ENCODE measurements at places on chromosomes 4 and X.

GRCh38 chrX:427812-428725, 41.4 kb upstream of the PPP2R3B start:
- no peak for DNase-seq

DNA sequence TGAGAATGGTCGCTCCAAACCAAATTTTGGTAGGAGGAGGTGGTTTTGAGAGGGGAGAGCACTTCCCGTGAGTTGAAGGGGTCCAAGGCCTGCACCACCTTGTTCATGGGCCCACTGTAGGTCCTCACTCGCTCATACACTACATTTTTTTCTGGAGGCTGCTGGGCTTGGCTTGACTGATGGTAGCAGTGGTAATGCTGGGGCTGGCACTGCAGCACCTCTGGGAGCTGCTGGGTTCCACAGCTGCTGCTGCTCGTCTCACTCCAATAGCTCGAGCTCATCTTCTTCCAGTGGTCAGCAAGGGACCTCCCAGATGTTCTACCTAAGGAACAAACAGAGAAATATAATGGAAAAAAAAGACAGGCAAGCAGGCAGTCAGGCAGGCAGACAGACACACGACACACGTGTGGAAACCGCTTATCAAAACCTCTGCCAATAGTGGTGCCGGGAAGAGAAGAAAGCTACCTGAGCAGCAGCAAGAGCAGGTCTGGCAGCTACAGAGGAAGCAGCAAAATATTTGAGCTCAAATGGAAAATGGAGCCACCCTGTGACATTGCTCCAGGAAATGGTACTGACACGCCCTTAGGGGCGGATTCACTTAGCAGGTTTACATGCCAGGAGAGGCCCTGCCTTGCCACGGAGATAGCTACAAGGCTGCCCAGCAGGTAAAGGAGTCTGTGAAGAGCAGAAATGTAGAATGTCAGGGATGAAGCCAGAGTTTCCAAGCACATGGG, at the start of gene POF1B:
Gene POF1B (minus strand): TSS at position 492 of the 734 bp plus-strand sequence. CDS start 211 bp downstream, at position 281.
- DNase-seq, result no peak

DNA sequence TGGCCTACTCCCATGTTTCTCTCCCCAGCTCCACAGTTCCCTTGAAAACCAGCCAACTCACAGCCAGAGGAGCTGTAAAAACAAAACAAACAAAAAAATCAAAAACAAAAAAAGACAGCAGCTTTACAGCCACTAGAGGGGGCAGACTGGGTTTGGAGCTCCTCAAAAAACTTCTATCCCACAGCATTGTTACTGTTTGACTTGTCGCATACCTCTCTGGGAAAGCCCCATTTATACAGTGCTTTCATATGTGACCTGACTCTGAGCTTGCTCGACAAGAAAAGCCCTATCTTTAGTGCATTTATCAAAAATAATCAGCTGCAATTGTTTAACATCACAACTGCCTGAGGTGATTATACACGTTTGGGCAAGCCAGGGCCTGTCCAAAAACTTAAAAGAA, 21.6 kb downstream of the TSPAN6 start:
- no peak for DNase-seq

DNA sequence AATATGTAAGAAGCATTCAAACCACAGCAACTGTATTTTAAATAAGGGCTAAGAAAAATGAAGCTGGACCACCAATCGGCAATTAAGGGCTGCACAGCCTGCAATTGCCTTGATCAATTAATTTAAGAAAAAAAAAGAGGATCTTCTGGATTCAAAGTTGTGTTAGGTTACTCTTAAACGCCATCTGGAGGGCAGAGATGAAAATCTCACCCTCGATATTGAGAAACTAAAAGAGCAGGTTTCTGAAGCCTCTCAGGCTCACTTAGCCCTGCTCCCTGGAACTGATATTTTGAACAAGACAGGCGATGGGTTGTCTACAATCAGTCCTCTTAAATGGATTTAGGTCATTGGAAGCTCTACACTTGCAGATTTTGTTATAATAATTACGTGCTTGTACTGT, 579.4 kb downstream of the GRXCR1 start:
- no peak for DNase-seq

DNA sequence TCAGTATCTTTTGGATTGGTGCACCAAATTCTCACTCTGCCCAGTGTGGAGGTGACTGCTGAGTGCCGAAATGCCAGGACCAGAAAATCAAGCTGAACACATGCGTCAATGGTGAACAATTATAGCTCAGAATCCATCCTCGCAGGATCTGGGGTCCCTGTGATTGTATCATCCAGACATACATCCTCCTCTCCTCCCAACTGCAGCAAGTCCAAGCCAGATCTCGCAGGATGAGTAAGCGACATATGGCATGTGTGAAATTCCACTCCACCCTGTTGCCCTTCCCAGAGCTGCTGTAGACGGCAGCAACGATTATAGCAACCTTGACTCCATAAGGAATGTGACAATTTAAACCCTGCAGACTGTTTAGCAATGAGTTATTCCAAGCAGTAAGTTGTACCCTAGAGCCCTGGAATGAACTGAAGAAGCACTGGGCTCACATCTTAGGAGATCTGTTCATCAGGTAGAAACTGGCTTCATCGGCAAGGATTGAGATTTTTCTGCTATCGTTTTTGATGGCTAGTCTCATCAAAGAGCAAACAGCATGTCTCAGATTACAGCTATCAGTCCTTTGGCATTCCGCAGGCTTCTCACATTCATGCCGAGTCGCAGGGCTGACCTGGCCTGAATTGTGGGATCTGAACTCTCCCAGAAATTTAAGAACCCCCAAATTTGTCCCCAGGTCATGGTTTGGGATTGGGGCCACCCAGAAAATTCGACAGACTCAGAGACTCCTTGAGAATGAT, 35.5 kb upstream of the SORBS2 start:
- DNase-seq, result no peak

- no peak for DNase-seq
These were observed 533.7 kb downstream of the SPOCK3 start for GRCh38 chr4:166700592-166700991.

GRCh38 chrX:44816367-44816766, 27.5 kb upstream of the DUSP21 start:
- DNase-seq, result no peak

DNA sequence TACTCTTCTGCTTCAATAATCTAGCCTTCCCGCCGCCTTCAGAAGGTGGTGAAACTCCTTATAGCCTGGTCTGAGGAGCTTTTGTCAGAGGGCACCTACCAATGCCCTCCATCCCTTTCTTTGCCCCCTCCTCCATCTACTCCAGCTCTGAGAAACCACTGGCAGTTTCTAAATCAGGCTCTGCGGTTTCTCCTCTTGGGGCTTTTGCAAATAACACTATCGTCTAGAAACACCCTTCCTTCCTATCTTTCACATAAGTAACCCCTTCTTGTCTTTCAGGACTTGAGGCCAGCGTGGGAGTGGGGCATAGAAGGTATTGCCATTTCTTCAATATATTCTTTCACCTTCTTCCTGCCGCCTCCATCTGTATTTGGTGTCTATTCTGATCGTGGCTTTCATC, 1.2 kb upstream of the EFHC2 start:
- DNase-seq, result no peak

DNA sequence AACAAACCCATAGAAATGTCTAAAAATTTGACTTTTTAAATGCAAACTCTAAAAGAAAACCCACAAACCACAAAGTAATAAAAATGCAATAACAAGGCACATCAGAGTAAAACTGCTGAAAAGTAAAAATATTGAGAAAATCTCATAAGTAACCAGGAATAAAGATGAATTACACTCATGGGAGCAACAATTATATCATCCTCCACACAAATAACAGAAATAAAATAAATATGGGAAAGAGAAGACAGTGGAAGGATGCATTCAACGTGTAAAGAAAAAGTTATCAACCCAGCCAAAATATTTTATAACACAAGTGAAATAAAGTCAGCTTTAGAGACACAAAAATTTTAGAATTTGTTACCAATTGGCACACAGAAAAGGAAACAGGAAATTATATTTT, 1420.2 kb downstream of the PCDH18 start:
- DNase-seq, result no peak

GRCh38 chrX:29491659-29492058, 723.7 kb upstream of the MAGEB2 start:
- DNase-seq, result no peak

DNA sequence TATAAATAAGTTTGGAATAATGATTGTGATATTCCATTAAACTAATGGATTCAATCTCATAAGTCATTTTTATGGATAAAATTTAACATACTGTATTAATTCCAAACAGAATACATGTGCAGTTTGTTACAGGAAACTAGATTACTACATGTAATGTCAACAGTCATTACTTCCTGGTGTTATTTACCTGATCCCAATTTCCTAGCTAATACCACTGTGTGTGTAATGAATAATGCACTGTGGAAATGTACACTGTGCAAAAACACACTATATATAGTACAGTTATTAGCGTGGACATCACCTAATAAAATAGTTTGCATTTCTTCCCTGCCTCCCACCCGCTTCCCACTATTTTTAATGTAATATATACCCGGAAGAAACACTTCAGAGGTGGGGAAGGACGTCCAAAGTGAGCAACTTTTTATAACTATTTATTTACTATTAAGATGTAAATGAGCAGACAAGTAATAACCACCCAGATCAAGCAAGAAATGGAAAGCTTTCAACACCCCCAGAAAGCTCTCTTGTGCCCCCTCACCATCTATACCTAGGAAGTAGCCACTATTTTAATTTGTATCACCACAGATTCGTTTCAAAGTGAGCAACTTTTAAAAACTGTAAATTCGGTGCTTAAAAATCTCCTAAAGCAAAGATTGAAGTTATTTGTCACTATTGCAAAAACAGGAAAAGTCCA, 219.1 kb downstream of the THOC2 start:
- DNase-seq, result no peak
